ENCODE measurements at places on chromosomes 16 and 17.

GRCh38 chr16:63613701-63614100 is 1508.2 kb downstream of the CDH11 start:
- no peak for DNase-seq

GRCh38 chr16:19757026-19757425 is 39.0 kb downstream of the IQCK start:
- DNase-seq, result no peak

GRCh38 chr16:58157239-58157638 is 28.1 kb upstream of the CFAP20 start:
- no peak for DNase-seq

DNA sequence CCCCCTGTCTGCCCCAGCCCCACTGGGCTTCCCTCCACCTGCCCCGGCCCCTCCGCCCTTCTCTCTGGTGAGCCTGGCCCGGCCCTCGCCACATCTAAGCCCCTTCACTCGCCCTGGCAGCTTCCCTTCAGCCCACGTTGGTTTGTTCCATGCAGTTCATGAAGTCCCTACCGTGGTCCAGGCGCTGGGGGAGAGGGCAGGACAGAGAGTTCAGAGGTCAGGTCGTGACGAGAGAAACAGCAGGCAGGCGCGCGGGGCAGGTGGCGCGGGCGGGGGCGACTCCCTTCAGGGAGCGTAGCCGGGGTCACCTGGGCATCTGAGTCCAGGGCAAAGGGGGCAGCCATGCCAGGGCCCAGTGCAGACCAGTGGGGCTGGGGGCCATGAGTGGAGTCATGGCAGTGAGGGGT is 8.9 kb upstream of the TEDC2 start:
- no peak for DNase-seq

GRCh38 chr16:81492311-81492761 is 47.7 kb downstream of the CMIP start:
- DNase-seq, result no peak

DNA sequence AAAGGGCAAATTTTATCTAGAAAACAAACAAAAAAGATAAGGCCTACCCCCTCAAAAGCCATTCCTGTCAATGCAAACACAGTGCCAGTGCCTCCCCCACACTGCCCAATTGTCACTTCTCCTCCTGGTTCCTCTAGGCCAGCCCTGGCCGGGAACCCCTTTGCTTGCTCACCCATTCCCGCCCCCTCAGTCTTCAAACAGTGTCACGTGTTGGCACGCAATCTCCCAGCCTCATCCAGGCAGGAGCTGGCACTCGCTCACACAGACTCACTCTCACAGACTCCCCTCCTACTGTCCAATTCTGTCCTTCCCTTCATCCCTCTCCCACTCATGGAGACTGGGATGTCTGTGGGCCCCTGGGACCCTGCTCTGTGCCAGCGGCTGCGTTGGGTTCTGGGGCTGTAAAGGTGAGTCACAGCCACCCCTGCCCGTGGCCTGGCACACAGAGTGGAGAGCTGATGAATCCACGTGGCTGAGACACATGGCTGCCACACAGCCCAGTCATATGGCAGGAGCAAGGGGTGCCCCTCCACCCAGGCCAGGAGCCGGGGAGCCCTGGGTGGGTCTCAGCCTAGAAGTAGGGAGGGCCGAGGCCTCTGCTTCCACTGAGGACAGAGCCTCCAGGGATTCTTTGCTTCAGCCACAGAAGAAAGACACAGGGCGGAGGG is 54.8 kb downstream of the VAC14 start:
- DNase-seq, result no peak

DNA sequence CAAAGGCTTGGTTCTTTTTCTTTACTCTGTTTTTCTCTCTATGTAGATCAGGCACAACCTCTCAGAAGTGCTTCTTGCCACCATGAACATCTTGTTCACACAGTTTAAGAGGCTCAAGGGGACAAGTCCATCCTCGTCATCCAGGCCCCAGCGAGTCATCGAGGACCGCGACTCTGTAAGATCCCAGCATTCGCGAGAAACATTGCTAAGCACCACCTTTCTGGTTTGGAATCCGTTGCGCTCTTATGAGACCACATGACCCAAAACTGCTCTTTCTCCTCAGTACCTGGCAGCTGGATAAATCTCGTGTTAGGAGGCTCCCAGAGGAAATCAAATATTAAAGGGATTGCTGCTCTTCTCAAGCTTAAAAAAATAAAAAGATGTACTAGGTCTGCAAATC is 23.3 kb upstream of the SLC12A3 start:
- no peak for DNase-seq

DNA sequence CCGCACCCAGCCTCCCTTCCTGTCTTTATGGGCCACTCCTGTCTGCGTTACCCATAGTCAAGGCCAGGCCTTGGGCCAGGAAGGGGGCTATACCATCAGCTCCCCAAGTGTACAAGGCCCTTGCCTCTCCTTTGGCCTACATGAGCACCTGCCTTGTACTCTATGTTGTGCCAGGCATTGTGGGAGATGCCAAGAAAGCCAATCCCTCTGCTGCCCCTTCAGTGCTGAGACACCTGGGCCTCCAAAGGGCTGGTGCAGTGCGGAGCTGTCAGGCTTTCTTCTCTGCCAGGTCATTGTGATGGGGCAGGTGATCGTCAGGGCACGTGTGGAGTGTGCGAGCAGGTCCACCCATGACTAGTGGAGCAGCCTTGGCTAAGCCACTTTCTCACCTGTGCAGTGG is 59.9 kb downstream of the MPRIP start:
- DNase-seq, result no peak

- DNase-seq, result no peak
Measured at GRCh38 chr17:45234641-45235415, 13.1 kb downstream of the FMNL1 start.

DNA sequence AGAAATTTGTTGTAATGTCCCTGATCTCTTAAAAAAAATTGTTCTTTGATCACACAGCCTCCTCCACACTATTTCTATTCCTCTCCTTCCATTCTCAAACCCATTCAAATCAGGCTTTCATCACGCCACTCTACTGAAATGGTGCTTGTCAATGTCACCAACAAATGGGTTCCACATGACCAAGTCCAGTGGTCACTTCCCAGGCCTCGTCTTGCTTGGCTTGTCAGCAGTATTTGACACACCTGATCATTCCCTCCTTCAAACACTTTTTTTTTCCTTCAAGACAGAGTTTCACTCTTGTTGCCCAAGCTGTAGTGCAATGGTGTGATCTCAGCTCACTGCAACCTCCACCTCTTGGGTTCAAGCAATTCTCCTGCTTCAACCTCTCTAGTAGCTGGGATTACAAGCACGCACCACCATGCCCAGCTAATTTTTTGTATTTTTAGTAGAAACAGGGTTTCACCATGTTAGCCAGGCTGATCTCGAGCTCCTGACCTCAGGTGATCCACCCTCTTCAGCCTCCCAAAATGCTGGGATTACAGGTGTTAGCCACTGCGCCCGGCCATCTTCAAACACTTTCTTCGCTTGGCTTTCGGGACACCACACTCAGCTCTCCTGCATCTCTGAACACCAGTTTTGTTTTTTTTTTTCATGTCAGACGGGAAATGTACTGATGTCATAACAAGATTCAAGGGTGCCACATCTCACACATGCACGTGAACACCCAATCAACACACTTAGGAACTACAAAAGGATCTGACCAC is 18.3 kb downstream of the NQO1 start:
- DNase-seq, result no peak

DNA sequence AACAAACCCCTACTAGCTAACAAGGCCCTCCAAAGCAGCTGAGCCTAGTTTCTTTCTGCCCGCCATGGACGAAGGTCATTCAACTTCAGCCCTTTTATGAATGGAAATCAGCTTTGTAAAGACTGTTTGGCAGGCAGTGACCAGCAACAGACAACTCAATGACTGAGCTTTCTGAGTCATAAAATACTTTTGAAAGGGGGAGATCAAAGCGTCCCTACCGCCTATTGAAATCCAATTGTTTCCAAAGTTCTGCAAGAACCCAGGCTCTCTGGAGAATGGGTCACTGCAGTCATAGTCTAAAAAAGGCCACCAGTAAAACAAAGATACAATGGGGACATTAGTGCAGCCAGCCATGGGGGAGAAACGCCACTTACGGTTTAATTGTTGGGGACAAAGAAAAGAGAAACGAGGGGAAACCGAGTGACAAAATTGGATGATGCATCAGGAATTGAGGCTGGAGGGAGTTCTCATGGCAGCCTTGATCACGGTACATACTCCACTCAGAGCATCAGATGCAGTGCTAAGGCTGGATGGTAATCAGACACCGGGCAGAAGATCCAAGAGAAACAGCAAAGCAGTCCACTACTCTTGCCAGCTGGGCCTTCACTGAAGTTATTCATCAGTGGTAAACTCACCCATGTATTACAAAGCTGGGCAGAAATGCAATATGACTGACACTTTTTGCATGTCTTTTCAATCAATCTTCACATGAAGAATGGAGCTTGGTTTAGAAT is 9.8 kb downstream of the ADAMTS18 start:
- no peak for DNase-seq

- DNase-seq, result no peak
Measured at GRCh38 chr17:59892251-59892923, 356 bp downstream of the TUBD1 start.

GRCh38 chr16:50989047-50989446 is 162.0 kb downstream of the SALL1 start:
- no peak for DNase-seq

DNA sequence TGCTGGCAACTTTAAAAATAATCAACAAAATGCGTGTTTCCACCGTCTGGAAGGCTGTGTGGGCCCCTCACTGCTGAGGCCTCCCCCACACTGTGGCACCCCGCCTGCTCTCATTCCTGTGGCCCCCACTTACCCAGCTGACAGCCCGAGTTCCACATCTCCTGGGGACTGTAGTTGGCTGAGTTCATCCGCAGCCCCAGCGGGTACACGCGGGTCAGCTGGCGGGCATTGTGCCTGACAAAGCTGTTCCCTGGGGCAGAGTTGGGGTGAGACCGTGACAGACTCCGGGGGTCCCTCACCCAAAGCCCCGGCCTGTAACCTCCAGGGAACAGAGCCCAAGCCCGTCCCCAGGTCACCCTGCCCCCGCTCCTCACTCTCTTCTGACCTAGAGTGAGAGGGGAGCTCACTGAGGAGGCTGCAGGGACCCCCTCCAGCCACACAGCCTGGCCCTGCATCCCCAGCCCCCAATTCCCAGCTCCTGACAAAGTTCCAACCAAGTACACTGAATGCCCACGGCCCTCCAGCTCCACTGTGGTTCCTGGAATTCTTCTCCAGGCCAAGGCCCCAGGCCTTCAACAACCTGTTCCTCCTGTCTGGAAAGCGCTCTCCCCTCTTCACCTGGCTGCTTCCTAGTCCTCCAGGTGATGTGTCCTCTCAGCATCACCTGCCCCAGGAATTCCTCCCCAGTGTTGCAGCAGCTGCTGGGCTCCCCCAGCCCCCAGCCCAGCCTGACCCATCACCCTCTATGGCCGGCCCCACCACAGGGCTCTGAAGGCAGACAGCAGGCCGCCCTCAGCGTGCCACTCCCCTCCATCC is 18.0 kb downstream of the PLCD3 start:
- DNase-seq, result no peak

- no peak for DNase-seq
Measured at GRCh38 chr17:12282056-12282455, 261.4 kb downstream of the MAP2K4 start.

DNA sequence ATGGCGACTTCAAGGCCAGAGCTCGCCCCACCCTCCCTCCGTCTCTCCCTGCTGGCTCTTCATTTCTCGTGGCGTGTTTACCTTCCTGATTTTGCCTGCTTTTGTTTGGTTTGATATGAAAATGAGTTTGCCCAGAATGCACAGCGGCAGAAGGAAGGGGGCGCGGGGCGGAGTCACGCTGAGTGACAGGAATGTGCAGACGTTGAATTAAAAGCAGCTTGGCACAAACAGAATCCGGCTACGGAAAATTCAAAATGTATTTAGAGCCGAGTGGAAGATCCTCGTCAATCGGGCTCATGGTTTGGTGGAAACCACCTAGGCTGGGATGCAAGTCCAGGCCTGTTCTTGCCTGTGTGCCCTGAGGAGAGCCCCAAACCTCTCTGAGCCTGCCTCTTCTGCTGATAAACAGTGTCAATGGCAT is 102.7 kb downstream of the SDK2 start:
- DNase-seq, result no peak

DNA sequence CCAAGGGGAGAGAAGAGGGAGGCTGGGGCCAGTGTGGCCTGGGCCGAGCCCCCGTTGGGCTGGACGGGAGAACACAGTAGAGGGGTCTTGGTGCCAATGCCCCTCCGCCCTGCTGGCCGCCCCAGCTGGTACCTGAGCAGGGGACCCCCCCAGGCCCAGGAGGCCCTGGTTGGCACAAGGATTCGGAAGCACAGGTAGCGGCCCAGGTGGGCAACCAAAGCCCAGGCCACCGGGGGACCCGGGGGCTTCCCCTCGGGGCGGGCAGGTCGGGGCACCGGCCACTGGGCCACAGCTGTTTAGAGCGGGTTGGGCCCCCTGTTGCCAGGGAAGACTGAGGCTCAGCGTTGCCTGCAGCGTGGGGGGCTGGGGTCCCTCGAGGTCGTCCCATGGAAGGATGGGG is 28.2 kb upstream of the C1QTNF8 start:
- DNase-seq, result no peak

DNA sequence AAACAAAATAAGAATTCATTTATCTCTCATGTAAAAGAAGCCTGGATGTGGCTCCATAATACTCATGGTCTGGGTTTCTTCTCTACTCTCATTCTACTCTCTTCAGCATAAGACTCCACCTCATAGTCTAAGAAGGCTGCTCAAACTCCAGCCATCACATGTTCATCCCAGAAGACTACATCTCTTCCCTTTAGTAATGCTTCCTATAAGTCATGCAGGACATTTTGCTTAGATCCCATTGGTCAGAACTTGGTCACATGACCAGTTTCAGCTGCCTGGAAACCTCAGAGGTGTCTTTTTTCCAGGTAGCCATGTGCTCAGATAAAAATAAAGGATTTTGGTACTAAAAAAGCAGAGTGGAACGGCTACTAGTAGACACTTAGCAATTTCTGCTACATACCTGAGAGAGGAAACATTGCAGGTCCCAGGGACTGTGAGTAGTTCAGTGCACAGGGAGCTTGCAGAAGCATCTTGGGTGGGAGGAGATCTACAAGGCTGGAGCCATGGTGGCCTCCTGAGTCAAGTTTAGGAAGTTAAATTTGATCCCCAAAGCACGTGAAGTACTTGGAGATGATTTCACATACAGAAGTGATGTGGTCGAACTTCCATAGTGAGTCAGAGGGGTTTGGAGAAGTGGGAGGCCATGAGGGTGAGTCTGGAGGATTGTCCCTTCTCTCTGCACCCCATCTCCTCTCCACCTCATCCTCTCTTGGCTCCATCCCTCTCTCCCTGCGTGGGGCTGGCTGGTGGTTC is 110.2 kb downstream of the CCDC182 start:
- peak; percentile 37 for DNase-seq

- no peak for DNase-seq
Measured at GRCh38 chr17:75878174-75878998, at the start of gene TRIM47. TRIM47 (minus strand) TSS chr17:75878581; CDS start chr17:75878548, 33 bp downstream.

DNA sequence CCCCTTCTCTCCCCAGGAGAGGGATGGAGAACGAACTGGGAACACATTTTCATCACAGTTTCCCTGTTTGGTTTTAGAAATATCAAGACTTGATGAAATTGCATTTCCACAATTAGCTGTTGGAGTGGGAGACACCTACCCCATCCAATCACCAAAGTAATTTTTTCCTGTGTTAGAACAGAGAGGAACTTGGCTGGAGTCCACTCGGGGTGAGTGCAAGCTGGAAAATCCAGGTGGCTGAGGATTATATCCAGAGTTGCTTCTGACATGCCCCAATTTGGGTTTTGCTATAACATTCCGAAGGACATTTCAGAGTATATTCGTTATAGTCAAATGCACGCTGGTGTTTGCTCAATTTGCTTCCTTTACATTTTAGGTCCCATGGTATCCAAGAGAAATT is 231.8 kb downstream of the C16orf95 start:
- no peak for DNase-seq

Measured in CD4-positive, alpha-beta T cell (primary cell).